ENCODE measurements at places on chromosomes 2 and 18. TPM values are rescaled to one million over a fixed set of nuclear protein-coding genes. Genes with fewer than 3 reads are reported as not detected.

GRCh38 chr2:127080938-127081755, 25.8 kb downstream of the BIN1 start:
- peak; percentile 64 for DNase-seq

GRCh38 chr18:13500869-13501542, 225.4 kb downstream of the FAM210A start:
- peak; percentile 85 for DNase-seq

- peak; percentile 37 for DNase-seq
Measured at GRCh38 chr18:34738175-34738894, 28.2 kb downstream of the DTNA start.

Gene CFAP221
- 1.8 TPM for total RNA-seq

Gene SGPP2
- 29.1 TPM for total RNA-seq

- no peak for DNase-seq
Measured at GRCh38 chr2:31319406-31320175, 85.6 kb downstream of the EHD3 start.

Gene FAM161A
- total RNA-seq, result 6.0 TPM

Gene NFATC1
- total RNA-seq, result 3.4 TPM

Gene UBXN4
- total RNA-seq, result 67.9 TPM

DNA sequence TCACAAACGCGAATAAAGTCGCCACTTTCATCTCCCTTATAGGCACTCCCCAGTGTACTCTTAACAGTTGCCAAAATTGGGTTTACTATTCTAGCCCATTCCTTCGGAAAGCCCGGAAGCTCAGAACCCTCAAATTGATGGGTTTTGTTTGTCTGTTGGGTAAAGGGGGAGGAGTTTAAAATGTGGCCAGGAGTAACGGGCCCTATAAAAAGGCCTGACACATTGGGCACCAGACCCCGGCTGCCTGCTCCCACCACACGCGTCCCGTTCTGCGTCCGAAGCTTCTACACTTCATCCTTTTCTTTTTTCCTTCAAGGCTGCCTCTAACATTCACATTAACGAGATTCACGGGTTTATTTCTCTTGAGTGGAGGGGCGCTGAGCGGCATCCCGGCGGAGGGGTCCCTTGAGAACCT, 837 bp downstream of the NHEJ1 start:
- DNase-seq, result no peak

GRCh38 chr2:98564541-98565132, 43.7 kb downstream of the COA5 start:
- no peak for DNase-seq

DNA sequence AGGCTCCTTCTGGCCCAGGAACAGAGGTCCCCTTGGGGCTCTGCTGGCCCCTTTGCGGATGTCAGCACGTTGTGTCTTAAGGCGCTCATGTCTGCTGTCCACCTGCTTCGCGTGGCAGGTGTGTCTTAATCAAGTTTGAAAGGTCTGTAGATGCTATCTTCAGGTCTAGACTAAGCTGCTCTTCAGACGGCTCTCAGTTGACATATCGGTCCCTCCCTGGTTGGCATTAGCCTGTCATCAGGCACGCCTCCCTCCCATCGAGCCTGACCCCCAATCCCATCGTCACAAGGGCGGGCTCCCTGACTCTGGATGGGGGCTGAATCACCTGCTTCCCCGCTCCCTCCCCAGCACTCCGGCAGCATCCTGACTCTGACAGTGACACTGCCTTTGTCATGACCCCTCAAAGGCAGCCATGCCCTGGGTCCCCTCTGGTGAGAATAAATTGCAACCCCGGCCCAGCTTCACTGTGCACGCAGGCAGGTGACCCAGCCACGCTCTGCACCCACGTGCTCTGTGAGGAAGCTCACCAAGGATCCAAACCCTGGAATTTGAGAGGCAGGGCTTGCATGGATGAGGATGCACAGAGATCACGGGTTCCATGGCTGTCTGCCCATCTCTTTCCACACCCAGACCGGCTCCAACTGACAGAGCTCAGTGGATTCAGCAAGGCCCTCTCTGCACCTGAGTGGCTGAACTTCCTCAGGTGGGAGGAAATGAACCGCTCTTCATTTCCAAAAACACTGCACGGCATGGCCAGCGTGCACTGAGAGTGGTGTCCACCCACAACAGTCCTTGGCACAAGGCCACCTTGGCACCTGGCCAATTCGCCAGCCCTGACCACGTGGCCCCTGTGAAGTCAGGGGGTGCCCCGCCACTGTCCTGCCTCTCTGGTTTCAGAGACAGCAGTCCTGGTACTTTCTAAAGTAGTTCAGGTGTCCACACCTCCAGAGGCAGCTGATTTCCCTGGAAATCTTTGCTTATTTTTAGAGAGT, 110.2 kb upstream of the GPC1 start:
- no peak for DNase-seq

Gene RAB17
- total RNA-seq, result 12.1 TPM

- no peak for DNase-seq
Measured at GRCh38 chr2:205752924-205753323, 70.6 kb downstream of the NRP2 start.

GRCh38 chr2:177413703-177414102, 21.1 kb downstream of the AGPS start:
- no peak for DNase-seq

DNA sequence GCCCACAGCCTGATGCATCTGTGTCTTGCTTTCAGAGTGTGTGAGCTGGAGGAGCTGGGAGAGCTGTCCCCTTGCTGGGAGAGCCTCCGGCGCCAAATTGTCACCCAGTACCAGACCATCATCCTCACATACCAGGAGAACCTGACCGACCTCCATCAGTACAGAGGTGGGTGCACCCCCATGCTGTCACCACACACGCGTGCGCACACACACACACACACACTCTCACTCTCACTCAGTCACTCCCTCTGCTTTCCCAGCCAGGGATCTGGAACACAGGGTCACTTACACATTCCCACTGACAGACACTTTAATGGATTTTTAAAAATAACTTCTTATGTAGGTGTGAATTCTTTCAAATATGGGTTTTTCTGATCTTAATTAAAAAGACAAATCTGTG, 64.5 kb downstream of the COA5 start:
- no peak for DNase-seq

DNA sequence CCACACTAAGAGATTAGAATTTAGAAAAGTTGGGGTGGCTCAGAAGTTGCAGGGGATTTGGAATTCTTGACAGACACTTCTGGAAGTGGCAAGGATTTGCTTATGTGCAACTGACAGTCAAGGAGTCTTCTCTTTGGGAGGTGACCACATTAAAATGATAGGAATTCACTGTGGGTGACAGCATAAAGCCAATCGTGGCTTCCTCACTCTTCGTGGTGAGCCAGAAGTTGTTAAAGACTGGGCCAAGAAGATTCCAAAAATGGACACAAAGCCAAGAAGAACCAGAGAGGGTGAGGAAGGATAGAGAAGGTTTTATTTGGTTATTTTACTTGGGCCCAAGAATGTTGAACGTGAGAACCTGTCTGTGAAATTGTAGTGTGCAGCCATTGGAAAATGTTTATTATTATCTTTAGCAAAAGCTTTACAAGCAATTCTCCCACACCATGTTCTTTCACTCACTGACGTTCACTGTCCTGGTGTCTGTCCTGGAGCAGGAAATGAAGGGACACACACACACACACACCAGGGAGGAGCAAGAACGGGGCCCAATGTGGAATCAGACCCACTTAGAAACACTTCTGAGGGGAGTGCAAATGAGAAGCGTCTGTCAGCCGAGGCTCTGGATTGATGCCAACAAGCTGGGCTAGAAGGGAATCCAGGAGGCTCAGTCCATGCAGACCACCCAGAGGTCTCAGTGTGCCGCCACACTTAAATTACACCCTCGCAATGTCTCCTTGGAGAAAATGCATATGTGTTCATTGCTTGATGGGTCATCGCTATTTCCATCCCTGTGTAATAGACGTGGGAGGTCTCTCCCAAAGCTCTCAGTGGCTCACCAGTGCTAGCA, 37.2 kb downstream of the STEAP3 start:
- DNase-seq, result no peak

GRCh38 chr2:10460366-10460796, 12.3 kb upstream of the ODC1 start:
- DNase-seq, result no peak

DNA sequence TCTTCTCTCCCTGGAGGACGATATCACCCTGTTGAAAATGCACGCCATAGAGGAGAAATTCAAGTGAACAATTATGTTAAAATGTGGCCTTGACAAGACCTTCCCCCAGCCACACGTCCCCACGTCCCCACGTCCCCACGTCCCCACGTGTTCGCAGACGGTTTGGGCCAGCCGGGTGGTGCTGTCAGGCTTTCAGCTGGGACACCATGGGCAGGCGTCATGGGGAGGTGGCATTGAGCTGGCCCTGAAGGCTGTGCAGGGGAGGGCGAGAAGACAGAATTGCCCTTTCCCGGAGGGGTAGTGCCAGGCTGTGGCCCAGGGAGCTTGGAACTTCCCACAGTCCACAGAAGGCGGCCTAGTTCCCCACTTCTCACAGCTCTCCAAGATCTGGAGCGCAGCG, 240.7 kb upstream of the RAB6C start:
- DNase-seq, result no peak

DNA sequence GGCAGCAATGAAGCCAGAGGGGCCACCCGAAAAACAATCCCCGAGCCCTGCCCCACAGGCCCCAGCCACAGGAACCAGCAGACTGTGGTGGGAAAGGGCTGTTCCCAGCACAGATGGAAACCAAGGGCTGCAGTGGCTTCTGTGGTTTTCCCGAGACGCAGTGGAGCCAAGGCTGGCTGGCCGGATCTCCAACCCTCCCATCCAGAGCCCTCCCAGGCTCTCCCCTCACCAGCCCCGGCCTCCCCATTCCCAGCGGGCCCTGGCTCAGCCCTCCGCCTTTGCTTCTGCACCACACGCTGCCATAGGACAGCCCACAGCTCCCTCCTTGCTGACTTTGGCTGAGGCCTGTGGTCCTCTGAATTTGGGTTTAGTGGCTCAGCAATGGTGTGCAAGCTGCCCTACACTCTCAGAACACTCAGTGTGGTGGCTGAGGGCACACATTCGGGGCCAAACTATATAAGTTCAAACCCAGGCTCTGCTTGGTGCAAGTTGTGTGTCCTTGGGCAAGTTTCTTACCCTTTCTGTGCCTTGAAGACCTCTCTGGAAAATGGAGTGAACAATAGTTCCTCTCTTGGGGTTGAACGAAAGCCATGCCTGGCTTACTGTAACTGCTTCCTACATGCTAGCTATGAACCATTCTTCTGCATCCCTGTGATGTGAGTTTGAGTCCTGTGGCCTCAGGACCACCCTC, 200.1 kb downstream of the SMAD7 start:
- DNase-seq, result no peak

GRCh38 chr2:235810846-235811245, 317.0 kb downstream of the AGAP1 start:
- no peak for DNase-seq

Gene CPLX4
- total RNA-seq, result not detected

GRCh38 chr18:32480581-32480980, 9.9 kb upstream of the GAREM1 start:
- DNase-seq, result no peak

Gene SCN1A
- not detected for total RNA-seq

GRCh38 chr18:7642331-7642890, 75.3 kb downstream of the PTPRM start:
- DNase-seq, result no peak

Gene COL4A3
- 2.3 TPM for total RNA-seq

DNA sequence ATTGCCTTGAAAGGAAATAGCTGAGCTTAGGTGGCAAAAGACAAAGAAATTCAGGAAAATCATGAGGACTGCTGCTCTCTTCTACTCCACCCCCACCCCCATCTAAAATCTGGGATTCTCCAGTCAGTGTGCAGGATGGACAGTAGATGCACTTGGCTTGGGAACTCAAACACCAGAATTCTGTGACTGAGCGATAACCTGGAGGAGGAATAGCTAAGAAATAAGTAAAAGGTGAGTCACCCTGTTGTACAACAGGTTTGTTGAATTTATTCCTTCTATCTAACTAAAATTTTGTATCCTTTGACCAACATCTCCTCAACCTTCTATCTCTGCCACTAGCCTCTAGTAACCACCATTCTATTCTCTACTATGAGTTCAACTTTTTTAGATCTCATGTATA, 1029.9 kb upstream of the ACVR2A start:
- DNase-seq, result no peak

Gene ZNF407
- 9.2 TPM for total RNA-seq

GRCh38 chr18:72107647-72108383, 436.3 kb downstream of the CBLN2 start:
- no peak for DNase-seq

Gene PROM2
- total RNA-seq, result 3.4 TPM

Gene IL36A
- not detected for total RNA-seq

DNA sequence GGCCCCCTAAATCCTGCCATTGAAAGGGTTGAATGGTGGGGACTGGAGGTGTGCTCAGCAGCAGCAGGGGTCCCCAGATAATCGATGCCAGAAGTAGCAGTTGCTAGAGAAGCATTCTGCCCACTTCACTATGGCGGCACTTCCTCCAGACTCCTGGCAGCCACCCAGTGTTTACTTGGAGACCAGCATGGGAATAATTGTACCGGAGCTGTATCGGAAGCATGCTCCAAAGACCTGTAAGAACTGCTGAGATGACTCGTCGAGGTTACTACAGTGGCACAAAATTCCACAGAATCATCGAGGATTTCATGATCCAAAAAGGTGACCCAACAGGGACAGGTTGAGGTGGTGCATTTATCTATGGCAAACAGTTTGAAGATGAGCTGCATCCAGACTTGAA, 11.0 kb upstream of the GAREM2 start:
- no peak for DNase-seq

- no peak for DNase-seq
Measured at GRCh38 chr18:48815179-48815515, 135.6 kb downstream of the SMAD7 start.

GRCh38 chr2:179842498-179843153, 18.8 kb downstream of the ZNF385B start:
- DNase-seq, result no peak

DNA sequence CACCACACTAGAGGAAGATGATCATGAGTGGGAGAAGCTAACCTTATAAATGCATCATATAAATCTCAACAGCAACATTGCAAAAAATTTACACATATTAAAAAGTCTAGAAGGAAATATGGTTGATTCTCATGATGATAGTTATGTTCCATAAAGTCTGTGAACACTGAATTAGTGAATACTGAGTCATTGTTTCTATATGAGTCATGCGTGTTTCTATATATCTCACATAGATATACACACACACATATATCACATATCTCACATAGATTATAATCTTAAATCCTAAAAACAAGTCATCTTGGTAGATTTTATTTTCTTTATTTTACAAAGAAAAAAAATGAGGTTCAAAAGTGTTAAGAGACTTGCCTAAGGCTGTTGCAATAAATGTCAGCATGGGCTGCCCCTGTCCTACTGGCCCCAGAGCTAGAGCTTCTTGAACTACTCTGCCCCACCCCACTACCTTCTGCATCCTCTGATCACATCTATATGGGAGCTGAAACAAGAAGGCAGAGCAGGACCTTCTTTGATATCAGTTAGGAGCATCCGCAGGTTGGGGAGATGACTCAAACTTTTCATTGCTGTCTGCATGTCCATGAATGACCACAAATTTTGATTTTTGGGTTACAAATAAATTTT, 81.8 kb upstream of the ADAM23 start:
- DNase-seq, result no peak

Measured in kidney epithelial cell (primary cell).